ENCODE measurements at places on chromosomes 5 and 9.

DNA sequence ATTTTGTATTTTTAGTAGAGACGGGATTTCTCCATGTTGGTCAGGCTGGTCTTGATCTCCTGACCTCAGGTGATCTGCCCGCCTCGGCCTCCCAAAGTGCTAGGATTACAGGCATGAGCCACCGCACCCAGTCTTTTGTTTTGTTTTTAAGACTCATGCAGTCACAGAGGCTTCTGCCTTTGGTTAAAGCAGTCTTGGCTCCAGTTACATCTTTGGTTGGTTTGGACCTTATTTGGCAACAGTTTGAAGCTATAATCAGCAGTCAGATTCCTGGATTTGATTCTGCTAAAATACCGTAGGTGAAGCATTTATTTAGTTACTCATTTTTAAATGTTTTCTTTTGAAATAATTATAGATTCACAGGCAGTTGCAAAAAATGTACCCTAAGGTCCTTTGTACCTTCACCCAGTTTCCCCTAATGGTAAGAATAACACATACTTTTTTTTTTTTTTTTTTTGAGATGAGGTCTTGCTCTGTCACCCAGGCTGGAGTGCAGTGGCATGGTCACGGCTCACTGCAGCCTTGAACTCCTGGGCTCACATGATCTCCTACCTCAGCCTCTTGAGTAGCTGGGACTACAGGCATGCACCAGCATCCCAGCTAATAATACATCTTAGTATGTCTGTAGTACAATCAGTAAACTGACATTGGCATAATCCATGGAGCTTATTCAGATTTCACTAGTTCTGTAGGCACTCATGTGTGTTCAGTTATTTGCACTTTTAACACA, 15.7 kb downstream of the USP20 start:
- DNase-seq = no peak

DNA sequence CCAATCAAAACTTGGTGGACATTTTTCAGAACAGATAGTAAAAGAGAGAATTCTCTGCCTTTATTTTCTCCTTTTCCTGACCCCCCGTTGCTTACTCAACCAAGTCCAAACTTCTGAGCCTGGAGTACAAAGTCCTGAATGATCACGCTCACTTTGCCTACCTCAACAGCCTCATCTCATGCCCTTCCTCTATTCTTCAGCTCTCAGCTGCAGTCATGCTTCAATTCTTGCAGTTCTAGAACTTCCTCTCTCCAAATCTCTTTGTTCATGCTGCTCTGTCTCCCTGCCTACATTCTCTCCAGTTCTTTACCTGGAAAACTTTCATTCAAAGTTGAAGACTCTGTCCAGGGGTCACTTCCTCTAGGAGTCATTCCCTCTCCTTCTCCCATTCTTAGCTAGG, 398.5 kb upstream of the SLC24A2 start:
- no peak for DNase-seq

GRCh38 chr9:137044037-137044436, 1.9 kb downstream of the NPDC1 start:
- DNase-seq = no peak

GRCh38 chr9:4366591-4367330, 66.9 kb upstream of the GLIS3 start:
- DNase-seq = no peak

DNA sequence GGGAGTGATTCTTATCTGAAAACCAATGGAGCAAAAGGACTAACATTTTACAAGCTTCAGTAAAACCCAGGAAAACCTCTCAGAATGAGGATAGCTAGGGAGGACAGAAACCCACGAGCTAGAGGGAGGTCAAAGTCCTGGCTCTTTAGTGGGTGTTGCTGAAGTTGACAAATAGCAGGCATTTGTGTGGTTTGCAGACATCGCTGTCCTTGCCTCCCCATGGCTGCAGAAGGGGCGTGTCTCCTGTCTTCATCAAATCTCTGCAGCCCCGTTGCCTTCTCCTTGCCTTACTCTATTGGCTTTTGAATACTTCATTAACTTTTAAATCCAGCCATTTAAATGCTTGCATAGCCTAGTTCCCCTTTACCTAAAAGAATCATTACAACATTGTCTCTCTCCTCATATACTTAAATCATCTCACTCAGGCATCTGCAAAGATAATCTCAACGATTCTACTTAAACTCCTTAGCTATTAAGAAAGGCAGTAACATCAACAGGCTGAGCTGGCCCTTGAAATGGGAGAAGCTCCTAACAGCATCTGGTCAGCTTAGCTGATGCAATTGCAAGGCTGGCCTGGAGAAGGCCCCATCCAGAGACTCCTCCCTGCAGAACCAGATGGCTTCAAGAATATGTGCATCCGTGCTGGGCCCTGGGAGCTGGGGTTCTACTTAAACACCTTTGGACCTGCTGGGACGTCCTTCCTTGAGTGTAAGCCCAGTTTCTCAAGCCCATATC, 152.8 kb upstream of the TAS2R1 start:
- no peak for DNase-seq

DNA sequence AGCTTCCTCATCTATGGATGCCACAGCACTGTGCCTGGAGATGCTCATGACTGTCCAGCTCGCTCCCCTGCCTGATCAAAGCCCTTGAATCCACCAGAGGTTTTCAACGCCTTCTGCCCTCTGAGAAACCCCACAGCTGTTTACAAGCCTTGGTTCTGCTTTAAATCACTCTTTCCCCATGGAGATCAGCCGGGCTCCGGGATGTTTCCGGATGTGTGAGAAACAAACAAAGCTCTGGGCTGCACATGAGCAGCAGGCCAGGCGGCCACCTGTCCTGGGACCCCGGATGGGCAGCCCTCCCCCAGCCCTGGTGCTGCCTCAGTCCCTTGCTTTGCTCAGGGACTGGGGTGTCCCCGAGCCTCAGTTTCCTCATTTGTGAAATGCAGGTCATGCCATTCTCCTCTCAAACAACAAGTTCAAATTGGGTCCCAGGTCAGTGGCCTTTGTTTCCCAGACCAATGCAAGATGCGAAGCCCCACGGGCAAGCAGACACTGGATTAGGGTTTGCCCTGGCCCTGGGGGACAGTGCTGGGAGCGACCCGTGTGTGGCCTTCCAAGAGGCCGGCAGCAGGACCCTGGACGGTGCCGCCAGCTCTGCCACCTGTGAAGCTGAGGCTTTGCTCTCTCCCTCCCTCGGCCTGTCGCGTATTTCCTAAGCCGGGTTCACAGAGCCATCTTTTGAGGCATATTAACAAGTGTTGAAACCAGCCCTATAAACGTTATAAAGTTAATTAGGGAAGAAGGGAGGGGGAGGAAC, 42.4 kb upstream of the PHYKPL start:
- DNase-seq = no peak

- DNase-seq = peak; percentile 21
Observed at GRCh38 chr5:67209141-67209771, 12.7 kb upstream of the CD180 start.

- no peak for DNase-seq
Observed at GRCh38 chr5:157576678-157577077, 1.1 kb upstream of the ADAM19 start.

DNA sequence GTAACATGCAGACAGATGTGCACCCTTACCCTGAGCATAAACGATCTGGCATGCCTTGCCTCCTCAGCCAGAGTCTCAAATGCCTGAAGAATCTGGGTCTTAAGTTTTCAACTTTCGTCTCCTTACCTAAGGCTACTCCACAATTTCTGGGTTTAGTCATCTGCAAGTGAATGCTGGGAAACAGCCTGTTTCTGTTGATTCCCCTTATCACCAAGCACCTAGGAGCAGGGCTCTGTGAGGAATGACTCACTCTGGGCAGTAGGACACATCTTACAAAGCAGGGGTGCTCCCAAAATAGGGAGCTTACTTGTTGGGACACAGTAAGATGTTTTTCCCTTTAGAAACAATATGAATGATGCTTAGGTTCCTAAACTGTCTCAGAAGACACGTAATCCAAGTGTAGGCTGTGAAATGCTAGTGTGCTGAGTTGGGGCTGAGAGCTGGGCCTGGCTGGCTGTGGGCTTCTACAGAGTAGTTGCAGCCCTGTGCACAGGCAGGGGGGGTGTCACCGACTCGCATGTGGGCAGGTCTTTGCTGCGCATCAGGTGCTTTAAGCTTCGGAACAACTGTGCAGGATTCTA, 58.0 kb downstream of the DAP start:
- no peak for DNase-seq

DNA sequence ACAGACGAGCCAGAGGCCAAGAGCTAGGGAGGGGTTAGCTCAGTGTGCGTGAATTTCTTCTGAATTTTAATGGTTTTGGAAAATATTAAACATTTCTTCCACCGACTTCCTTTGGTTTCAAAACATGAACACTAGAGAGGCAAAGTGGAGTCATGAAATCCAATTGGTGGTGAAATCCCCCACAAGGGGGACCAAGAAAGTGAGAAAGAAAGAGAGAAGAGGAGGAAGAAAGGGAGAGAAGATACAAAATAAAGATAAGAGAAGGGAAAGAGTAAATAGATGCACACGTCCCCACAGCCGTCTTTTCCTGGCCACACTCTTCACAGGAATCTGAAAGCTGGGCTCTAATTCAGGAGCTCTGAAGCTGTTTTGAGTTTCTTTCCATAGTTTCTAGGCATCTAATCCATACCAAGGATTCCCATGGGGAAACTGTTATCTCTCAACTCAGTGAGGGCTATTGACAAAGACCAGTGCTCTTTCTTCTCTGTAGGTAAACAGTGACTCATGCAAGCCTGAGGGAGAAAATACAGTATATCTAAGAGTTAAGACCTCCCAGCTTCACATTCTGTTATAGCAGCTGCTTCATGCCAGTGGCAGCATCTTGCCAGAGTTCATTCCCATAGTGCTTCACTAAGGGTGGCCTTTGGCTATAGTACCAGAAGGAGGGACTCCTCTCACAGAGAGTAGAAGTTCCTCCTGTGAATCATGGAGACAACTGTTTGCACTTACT, 115.8 kb upstream of the LIFR start:
- no peak for DNase-seq

DNA sequence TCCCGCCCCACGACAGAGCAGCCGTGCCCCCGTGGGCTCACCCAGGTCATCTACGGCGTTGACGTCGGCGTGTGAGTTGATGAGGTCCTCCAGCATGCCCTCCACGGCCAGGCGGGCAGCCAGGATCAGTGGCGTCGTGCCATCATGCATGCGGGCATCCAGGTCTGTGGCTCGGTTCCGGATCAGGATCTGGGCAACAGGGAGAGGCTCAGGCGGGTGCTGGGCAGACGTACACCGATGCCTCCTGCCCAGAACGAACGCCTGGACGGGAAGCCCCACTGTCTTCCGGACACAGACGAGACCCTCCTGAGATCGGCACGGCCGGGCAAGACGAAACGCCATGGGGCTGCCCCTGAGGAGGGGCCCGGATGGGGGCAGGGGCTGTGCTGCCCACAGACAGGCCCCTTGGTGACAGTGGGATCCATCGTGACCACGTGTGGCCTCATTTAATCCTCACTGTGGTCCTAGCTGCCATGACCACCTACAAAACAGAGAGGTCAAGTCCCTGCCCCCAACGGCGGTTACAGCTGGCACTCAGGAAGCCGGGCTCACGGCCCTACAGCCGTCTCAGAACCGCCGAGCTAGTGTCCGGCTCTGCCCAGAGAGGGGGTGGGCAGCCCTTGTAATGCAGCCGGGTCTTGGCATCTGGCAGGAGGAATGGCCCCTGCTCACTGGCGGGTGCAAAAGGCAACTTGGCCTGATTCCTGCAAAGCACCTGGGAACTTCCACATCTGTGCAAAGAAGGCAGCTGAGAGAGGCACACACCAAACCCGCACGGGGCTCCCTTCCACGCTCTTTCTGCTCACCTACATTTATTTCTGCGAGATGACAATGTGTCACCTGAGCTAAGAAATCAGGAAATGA, 16.5 kb upstream of the SEC16A start:
- no peak for DNase-seq

- DNase-seq = no peak
Observed at GRCh38 chr5:132684922-132685720, 11.3 kb downstream of the IL4 start.

DNA sequence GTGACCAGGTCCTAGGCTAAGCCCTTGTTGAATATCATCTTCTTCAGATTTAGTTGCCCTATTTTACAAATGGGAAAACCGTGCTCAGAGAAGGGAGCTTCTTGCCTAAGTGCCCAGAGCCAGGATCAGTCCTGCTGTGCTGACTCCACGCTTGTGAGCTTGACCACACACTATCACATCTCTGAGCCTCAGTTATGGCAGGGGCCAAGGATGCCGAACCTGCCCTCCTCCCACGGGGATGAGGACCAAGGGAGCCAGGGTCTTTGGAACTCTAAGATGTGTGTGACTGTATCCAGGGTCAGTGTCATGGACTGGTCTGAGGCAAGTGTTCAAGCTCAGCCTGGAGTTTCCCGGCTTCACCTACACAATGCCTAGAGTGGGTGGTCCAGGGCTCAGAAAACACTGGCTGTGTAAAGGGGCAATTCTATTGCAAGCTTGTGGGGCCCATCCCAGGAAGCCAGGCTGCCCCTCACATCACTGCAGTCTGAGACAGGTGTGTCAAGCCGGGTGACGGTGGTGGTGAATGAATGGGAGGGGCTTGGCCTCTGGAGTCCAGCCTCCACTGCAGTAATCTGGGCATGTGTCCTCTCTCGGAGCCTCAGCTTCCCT, 235.7 kb downstream of the PBX3 start:
- DNase-seq = no peak

DNA sequence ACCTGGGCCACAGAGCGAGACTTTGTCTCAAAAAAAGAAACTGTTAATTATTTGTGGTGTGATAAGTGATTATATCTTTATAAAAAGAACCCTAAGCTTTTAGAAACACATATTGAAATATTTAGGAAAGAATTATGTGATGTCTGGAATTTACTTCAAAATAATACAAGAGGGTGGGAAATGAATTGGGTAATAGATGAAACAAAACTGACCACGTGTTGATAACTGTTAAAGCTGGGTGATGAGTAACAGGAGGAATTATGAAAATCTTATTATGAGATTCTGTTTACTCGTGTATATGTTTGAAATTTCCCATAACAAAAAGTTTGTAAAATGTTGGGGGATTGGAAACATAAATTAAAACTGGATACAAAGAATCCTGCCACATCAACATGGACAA, 33.0 kb upstream of the PPP2CA start:
- DNase-seq = no peak

DNA sequence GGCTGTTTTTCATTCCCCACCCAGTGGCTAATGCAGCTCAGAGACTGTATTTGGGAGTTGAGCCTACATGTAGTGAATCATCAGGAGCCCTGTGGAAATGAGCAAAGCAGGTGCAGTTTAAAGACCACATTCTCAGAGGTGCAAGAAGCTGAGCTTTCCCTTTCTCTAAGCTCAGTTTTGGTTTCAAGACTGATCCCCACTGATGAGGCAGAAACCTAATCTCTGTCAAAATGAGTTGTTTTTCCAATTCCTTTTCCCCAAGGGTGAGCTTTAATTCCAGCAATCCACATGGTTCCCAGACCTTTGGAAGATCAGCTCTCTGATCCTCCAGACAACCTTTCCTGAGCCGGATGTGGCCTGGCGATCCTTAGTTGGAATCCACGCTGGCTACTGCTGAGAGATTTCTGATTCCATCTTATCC, 420.5 kb downstream of the EBF1 start:
- DNase-seq = no peak

- DNase-seq = no peak
Observed at GRCh38 chr9:112076814-112077213, 98.3 kb downstream of the SUSD1 start.
